ENCODE measurements at places on chromosomes 2 and 18.
A peak's percentile ranks its signal among the peaks of the same experiment; 100 is the strongest.

DNA sequence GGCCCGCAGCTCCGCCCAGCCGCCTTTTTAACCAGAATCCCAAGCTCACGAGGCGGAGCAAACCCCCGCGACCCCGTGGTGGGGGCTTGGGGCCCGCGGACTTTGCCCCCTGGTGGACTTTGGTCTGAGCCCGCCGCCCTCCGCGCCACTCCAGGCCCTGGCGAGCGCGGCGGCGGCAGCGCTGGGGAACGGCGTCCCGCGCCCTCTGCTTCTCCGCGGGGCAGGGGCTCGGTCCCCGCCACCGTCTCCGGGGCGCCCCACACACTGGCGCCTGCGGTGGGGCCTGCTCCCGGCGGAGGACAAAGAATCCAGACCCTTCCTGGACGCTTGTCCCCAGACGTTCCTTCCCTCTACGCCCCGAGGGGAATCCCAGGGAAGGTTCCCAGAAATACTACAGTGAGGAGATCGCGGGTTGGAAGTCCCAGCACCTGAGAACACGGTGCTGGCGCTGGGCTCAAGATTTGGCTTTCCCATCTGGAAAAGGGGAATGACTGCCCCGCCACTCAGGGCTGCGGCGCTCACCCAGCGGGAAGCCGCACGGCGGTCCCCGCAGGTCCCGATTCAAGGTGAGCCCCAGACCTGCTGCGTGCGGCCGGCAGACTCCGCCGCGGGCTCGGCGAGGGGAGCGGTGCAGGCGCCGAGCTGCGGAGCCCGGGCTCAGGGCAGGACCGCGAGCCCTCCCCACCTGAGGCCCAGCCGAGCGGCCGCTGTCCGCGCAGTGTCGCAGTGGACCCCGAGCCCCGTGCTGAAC lies at the start of gene HAAO:
Gene HAAO (minus strand): TSS at position 1 of the 751 bp plus-strand sequence. CDS start 47 bp downstream, outside the sequence.
- DNase-seq, result peak; percentile 70

DNA sequence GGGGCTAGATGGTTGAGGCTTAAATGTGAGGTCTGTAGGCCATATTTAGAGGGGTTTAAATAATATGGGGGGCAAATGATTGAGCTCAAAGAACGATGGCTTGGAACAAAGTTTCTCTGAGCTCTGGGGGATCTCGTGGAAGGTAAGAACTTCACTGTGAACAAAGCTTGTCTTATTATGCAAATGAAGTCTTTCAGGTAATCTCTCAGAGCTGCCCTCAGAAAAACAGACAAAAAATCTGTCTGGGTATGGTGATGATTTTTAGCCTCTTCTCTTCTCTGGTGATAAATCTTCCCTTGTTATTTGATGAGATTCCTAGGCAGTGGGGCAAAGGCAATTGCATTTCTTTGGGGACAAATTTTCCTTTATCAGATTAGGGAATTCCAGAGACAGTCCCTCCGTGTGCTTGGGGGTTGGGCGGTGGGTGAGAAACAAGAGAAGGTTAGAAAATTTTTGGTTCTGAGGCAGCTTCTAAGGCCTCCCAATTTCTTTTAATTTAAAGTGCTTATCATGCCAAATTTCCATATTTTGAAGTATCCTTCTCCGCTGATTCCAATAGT lies 760.4 kb downstream of the TSN start:
- DNase-seq, result no peak

DNA sequence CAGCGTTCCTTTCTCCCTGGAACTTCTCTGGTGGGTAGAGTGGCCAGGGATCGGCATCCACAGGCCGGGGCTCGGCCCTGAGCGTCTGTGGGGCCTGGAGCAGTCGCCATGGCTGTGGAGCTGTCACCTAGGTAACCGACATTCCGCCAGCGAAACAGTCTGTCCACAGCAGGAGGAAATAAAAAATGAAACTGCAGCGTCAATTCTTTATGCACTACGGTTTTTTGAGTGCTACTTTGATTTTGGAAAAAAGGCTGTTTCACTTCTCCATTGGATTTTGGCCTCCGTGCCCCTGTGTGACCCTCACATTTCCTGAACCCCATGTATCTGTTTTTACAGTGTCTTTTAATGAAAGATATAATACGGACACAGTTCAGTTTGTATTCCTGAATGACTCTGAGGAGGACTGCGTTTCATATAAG lies 163.4 kb downstream of the LDLRAD4 start:
- peak; percentile 90 for DNase-seq

DNA sequence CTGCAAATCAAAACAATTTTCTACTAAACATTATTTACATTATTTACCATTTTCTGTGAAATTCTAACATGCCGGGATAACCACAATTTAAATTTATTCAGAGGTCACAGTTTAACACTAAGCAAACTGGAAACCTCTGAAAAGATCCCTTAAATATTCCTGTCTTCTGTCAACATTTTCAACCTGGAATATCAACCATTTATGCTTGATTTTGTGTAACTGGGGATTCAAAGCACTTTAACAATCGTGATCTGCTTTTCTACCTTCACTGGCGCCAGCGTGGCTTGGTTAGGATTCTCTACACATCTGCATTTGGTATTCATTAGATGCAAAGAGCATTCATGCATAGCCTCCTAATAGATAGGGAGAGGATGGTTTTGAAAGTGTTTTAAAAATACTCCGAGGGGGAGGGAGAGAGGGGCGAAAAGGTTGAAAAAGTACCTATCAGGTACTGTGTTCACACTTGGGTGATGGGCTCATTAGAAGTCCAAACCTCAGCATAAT lies 59.9 kb upstream of the RAB12 start:
- no peak for DNase-seq

GRCh38 chr2:34037886-34038285 lies 438.8 kb upstream of the FAM98A start:
- DNase-seq, result no peak

GRCh38 chr2:234514099-234514498 lies 17.2 kb upstream of the ARL4C start:
- DNase-seq, result no peak

DNA sequence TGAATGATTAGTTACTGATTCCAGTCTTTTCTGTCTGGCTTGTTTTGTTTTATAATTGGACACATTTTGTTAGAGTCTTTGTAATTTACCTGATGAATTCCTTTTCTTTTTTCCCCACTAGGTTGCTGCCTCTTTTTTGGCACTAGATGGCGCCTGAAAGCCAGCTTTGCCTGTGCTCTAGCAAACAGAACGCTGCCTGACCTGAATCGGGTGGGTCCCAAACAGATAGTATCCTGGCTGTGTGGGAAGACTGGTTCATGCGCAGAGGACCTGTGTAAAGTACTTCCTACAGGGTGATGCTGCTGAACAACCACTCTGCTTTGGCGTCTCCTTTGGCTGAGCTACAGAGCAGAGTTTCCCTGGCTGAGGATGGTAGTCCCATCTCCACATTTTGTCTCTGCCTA lies 288.2 kb downstream of the IKZF2 start:
- peak; percentile 39 for DNase-seq

DNA sequence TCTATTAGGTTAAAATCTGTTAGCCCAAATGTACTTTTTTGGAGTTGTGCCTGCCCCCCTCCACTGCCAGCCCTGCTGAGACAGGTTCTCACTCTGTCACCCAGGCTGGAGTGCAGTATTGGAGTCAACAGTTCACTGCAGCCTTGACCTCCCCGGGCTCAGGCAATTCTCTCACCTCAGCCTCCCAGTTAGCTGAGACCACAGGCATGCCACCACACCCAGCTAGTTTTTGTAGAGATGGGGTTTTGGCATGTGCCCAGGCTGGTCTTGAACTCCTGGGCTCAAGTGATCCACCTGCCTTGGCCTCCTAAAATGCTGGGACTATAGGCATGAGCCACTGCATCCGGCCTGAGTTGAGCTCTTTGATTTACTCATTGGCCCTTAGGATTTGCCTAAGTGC lies 110.7 kb downstream of the ICA1L start:
- DNase-seq, result no peak

DNA sequence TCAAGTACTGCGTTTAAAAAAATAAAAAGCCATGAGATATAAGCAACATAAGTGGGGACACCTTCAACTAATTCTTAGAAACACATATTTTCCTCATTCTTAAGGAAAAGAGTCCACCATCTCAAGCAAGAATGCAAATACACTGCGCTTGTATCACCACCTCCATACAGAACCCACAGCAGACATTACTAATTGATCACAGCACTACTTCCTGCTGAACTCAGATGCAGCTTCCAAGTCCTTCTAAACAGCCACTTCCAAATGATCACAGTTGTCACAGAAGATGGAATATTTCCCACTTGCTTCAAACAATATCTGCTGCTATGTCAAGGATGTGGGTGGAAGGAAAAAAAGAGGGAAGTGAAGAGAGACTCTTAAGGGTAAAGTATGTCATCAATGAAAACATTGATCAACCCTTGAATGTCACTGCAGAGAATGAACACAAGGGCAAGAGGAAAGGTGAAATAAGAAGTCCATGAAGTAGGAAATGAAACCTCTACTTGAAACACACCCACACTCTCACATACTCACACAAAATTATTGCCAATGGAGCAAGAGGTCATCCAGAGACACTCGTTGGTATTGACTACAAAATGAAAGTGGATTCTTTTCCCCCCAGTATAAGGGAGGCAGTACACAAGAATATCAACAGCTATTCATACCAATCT lies 22.1 kb downstream of the TGFA start:
- peak; percentile 34 for DNase-seq

DNA sequence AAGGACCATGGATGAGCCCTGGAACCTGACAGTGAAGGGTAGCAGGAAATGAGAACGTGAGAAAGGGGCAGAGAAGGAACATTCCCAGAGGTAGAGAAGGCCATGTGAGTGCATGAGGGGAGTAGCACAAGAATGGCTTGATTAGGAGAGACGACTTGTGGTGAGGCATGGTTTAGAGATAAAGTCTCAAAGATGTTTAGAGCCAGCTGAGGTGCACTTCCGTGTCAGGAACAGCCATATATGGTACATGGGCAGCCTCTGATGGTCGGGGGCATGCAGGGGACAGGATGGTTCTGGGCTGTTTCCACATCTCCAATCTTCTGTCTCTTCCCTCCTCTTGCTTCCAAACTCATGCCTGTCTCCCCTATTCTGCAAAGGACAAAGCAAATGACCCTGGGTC lies 28.8 kb upstream of the EFEMP1 start:
- no peak for DNase-seq

Data from suppressor macrophage (primary cell).